ENCODE measurements at places on chromosomes 12 and 14. TPM values are rescaled to one million over a fixed set of nuclear protein-coding genes. Genes with fewer than 3 reads are reported as not detected.

- no peaks in the 10 kb centered on the region for H3K36me3 ChIP-seq
- no peak overlapping the region for H3K4me3 ChIP-seq
- H3K27ac ChIP-seq: no peak overlapping the region
- no peak for DNase-seq
- no peaks in the 10 kb centered on the region for H3K27me3 ChIP-seq
These were observed 613.0 kb downstream of the DIO2 start for GRCh38 chr14:79598339-79598738.

- no peak overlapping the region for H3K4me3 ChIP-seq
- H3K27ac ChIP-seq: no peak overlapping the region
- DNase-seq: no peak
- H3K27me3 ChIP-seq: no peaks in the 10 kb centered on the region
- no peaks in the 10 kb centered on the region for H3K4me1 ChIP-seq
- H3K36me3 ChIP-seq: no peaks in the 10 kb centered on the region
These were observed 9.6 kb upstream of the TMEM30B start for GRCh38 chr14:61290701-61291100.

- peak overlapping the region; percentile 84 for H3K27ac ChIP-seq
- peaks cover 50% of the 10 kb centered on the region for H3K4me1 ChIP-seq
- H3K27me3 ChIP-seq: no peaks in the 10 kb centered on the region
- DNase-seq: no peak
These were observed 246.0 kb downstream of the ZFP36L1 start for GRCh38 chr14:68546839-68547238.

DNA sequence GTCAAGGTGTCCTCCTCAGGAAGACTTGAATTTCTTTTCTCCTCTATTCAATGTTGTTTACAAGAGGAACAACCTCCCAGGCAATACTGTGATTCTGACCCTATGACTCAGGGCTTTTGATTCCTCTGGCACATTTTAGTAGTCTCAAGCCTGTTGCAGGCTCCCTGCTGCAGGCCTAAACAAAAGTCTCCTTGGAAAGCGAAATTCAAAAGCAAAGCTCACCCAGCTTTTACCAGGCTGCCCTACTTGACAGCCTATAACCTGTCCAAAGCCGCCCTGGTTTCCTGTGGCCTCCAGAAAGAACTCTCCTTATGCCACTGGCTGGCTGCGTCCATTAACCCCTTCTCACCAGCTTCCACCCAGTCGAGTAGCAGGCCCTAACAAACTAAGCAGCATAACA is 11.6 kb downstream of the FGD6 start:
- peak; percentile 59 for DNase-seq
- peak overlapping the region; percentile 82 for H3K27ac ChIP-seq
- no peaks in the 10 kb centered on the region for H3K36me3 ChIP-seq
- H3K4me3 ChIP-seq: no peak overlapping the region
- no peaks in the 10 kb centered on the region for H3K27me3 ChIP-seq

ACADS gene
- total RNA-seq: 40.8 TPM

PDE3A gene
- total RNA-seq: 9.7 TPM

GRCh38 chr14:96037891-96038557 is 1.1 kb upstream of the C14orf132 start:
- no peaks in the 10 kb centered on the region for H3K36me3 ChIP-seq
- peak; percentile 38 for DNase-seq
- H3K27ac ChIP-seq: no peak overlapping the region
- no peak overlapping the region for H3K4me3 ChIP-seq
